ENCODE measurements at places on chromosomes 2 and 18.

DNA sequence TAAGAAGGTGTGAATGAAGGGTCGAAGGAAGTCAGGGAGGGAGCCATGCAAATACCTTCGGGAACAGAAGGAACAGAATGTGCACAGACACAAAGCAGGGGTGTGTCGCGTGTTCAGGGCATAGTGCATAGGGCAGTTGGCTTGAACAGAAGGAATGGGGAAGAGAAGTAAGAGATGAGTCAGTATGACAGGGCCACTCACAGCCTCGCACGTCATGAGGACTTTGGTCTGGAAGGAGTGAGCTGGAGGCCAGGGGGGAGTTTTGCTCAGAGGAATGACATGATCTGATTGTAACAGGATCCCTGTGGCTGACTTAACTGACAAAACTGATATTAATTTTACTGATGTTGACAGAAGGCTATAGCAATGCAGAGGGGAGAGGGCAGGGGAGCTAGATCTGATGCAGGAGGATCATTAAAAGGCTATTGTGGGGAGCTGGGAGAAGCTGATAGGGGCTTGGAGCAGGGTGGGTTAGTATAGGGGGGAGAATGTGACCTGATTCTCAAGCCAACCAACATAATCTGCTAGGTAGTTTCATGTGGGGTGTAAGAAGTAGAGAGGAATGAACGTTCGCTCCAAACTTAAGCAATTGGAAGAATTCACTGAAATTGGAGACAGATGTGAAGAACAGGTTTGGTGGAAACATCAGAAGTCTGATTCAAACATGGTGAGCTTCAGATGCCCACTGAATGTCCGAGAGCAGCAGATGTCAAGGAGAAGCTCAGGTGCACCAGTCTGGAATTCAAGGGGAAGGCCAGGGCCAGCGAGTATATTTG lies 60.4 kb upstream of the COPS8 start:
- no peak for DNase-seq

DNA sequence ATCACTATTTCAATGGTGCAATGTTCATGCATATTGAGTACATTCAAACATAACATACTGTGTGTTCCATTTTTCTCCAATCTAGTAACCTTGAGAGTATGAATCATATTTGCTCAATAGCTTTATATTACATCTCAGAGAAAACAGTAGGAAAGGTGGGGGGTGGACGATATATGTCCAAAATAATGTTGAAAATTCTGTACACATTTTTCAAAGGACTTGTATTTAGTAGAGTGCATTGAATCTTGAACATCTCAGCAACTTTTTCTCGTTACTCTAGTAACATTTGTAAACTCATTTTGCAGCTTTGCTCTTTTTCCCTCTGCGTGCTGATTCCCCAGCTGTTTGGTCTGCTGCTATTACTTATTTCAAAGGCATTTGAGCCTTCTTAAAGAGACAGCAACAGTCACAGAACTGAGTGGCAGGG lies 1487.0 kb downstream of the LRP1B start:
- no peak for DNase-seq

DNA sequence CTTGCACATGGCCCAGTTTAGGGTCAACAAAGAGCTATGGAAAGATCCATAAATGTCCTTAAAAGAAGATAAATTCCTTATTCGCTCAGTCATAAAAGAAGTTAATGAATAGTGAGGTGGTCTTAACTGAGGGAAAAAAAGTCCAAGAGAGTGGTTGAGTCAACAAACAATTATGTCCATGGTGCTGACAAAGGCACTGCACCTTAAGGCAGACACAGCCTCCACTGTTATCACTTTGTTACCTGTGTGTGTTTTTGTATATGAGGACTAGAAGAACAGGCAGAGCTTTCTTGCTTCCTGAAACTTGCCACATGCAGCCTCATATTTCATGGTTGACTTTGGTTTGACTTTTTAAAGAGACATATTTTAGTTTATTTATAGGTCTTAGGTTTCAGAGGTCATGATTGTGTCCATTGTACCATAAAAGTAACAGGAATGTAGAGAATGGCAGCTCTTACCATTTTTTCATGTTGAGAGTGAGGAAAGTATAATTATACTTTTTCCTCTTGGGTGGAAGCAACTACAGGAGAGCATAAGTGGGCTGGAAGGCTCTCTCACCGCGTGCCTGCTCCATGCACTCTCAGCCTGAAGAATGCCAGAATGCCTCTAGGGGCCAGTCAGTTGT lies 93.6 kb downstream of the XRCC5 start:
- no peak for DNase-seq

DNA sequence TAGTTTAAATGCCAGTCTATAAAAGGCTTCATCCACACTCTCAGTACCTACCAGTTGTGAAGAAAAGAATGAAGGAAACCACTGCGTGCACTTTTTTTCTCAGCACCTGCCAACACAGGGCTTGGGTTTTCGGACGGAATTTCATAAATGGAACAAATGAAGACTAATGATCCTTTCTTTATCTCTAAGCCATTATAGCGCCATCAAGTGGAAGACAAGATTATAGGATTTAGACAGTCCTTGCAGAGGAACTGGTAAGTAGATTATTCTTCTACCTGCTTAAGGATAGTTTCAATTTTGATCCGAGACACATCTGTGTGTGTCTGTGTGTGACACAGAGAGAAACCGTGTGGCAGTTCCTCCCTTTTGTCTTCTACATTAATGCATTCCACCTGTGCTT lies 245.6 kb downstream of the NRXN1 start:
- no peak for DNase-seq

GRCh38 chr2:228359473-228359872 lies 178.0 kb upstream of the SPHKAP start:
- DNase-seq, result no peak

DNA sequence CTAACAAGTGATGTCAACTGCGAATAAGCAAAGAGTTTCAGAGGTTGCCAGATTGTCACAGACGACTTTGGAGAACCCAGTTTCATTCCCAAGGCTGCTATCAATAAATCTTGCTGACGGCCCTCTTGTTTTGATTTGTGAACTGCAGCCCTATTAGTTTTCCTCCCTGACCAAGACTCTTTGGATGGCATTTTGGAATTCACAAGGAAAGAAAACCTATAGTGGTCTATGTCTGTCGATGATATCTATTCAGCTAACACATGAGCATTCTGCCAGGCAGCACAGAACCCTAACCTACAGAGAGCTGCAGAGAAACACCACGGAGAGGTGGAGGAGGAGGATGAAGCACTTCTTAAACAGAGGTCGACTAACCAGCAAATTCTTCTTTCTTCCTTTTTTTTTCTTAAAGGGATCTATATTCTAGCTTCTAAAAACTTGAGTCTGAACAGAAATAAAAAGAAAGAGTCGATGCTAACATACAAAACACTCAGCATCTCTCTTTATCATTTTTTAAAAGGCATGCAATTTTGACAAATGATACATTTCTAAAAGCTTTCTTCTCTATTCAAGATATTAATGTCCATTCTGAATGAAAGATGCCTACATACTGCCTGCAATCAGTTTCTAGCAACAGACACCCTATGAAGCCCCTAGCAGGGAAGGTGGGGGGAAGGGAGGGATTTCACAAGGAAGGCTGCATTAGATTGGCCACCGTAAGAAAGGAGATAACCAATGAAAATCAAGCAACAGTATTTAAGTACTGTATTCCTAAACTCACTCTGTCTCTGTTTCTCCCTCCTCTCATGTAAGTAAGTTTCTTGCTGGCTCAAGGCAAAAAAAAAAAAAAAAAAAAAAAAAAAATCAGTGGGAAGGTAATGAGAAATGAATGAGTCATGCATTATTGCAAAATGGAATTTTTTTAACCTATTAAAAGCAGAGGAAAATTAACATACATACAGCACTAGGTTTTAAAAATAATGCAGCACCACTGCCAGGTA lies 83.0 kb upstream of the CHRNA1 start:
- DNase-seq, result no peak

- DNase-seq, result no peak
Observed at GRCh38 chr18:24372279-24372872, 25.2 kb downstream of the OSBPL1A start.

DNA sequence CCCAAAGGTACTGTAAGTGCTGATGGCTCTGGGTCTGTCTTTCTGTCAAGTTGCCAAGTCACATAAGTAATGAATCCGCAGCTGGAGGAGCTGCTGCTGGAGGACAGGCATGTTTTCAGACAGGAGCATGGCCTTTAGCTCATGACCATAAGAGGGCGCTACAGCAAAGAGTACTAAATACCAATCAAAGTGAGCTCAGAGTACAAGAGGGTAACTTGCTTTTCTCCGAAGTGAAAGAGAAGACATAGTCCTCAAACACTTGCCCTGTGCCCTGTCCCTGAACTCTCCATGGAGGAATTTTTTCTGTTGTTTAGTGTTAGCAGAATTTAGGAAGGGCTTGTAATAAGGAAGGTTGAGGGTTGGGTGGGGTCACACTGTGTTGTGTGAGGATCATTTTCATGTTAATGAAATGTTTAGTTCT lies 58.0 kb upstream of the EML6 start:
- DNase-seq, result no peak

GRCh38 chr18:64695851-64696553 lies 547.1 kb upstream of the LINC00305 start:
- no peak for DNase-seq

DNA sequence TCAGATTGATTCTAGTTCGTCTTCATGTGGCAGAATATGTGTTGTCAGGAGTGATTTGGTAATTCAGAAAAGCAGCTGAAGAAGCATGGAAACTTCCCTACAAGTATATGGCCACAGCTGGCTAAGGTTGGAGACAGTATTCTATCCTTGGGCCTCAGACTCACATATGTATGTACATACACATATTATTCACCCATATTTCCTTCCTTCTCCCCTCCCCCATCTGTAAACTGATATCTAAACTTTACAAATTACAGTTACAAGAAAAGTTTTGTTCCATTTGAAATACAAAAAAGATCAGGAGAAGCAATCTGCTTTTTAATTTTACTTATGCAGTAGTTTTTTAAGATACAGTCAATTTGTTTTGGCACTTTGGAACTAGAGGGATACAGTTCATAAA lies 3.1 kb downstream of the SP3 start:
- no peak for DNase-seq

DNA sequence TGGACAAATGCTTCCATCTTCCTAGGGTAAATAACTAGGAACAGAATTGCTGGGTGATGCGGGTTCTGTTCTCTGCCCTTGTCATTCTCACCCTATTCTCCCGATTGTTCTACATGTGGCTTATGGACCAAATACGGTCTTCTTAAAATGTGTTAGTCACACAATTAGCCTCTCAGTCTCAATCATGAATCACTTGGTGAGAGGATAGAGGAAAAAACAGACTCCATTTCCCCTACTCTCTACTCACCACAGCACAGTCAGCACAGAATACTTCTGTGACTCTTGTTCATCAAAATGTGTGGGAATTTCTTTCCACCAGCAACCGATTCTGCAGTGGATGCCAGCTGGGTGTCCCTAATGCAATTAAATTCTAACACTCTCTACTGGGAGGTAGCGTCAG lies 125.2 kb downstream of the SH3BP4 start:
- no peak for DNase-seq

GRCh38 chr2:186591506-186591890 lies 1.6 kb downstream of the ITGAV start:
- no peak for DNase-seq

GRCh38 chr2:131046918-131047652 lies 46.2 kb downstream of the FAM168B start:
- no peak for DNase-seq

- DNase-seq, result no peak
Observed at GRCh38 chr2:192535956-192536921, 341.5 kb upstream of the TMEFF2 start.

DNA sequence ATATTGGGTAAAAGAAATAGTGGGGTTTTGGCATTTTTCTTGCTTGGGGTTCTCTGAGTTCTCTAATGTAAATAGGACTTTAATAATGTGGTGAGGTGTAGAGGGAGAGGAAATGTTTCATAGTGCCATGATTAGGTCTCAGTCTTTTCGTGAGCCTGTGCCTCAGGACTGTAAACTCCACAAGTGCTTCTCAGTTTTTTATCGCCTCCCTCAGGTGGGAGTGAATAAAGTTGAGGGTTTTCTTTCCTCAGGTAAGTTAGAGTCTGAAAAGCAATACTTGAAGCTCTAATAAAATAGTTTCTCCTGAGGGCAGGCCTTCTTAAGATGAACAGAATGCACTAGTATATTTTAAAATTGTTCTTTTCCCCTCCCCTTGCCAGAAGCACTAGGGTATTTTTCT lies 243.1 kb upstream of the SETBP1 start:
- no peak for DNase-seq

GRCh38 chr2:181566334-181567032 lies 90.4 kb downstream of the CERKL start:
- DNase-seq, result no peak

DNA sequence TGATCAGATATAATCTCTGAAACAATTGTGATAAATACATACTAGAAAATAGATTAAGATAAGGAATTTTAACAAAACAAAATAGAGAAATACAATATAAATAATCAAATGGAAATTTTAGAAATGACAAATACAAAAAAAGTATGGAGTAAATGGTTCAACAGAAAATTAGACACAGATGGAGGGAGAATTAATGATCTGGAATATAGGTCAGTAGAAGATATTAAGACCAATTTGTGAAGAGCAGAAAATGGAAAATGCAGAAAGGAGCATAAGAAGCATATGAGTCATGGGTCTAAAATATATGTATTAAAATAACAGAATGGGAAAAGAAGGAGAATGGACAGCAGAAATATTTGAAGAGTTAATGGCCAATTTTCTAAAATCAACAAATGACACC lies 44.4 kb downstream of the FHOD3 start:
- no peak for DNase-seq

- DNase-seq, result no peak
Observed at GRCh38 chr2:8997108-8997507, 6.4 kb downstream of the MBOAT2 start.

GRCh38 chr2:190603374-190603773 lies 45.5 kb upstream of the NAB1 start:
- peak; percentile 79 for DNase-seq

- DNase-seq, result peak; percentile 62
Observed at GRCh38 chr2:3257166-3257565, 120.5 kb downstream of the EIPR1 start.

- DNase-seq, result no peak
Observed at GRCh38 chr2:39595116-39595515, 70.6 kb upstream of the TMEM178A start.

GRCh38 chr2:52956766-52957165 lies 810.8 kb upstream of the CHAC2 start:
- no peak for DNase-seq

GRCh38 chr2:224023188-224023587 lies 15.9 kb downstream of the SERPINE2 start:
- DNase-seq, result no peak

GRCh38 chr2:164114937-164115336 lies 379.1 kb upstream of the FIGN start:
- no peak for DNase-seq

- DNase-seq, result no peak
Observed at GRCh38 chr2:138902239-138902871, 122.2 kb upstream of the NXPH2 start.

- DNase-seq, result no peak
Observed at GRCh38 chr2:119440501-119440870, 8.8 kb downstream of the TMEM37 start.

All from dorsolateral prefrontal cortex (tissue), 122 donors.